ACHN (cell line): ENCODE measurements at places on chromosomes 13 and 19.
A peak's percentile ranks its signal among the peaks of the same experiment; 100 is the strongest.

GRCh38 chr19:31772915-31773314 lies 423.7 kb upstream of the TSHZ3 start:
- no peak for DNase-seq

DNA sequence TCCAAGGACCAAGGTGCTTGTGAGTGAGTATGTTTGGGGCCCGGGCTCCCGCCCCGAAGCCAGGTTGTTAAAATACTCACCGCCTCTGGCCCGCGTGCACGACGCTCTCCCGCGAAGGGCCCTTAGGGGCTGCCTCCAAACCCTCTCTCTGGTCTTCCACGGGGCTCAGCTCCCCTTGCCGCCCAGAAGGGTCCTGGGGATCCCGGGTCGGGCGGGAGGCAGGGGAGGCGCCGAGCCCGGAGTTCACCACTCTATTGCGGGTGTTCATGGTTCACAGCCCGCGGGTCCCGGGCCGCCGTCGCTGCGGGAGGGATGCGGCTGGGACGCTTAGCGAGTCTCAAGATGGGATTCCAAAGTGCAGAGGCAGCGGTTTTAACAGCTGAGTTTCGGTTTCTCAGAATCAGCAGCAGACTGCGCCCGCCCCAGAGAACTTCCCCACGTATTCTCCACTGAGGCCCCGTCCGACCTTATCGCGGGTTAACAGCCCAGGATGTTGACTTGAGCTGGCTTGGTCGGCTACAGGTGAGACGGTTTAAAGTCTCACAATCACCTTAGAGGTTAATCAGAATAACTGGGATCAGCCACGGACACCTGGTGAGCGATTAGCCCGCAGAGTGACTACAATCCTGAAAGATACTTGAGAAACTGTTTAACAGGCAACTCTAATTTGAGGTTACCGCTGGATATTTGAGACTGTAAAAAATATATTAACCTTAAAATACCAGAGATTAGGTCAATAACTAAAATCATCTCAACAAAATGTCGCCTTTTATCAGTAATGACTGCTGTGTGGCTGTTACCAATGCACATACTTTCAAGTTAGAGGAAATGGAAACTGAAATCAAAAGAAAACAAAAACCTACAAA lies at the start of gene EPSTI1:
Gene EPSTI1 (minus strand): TSS at position 344 of the 866 bp plus-strand sequence. CDS start 76 bp downstream, at position 268.
- peak; percentile 55 for DNase-seq

DNA sequence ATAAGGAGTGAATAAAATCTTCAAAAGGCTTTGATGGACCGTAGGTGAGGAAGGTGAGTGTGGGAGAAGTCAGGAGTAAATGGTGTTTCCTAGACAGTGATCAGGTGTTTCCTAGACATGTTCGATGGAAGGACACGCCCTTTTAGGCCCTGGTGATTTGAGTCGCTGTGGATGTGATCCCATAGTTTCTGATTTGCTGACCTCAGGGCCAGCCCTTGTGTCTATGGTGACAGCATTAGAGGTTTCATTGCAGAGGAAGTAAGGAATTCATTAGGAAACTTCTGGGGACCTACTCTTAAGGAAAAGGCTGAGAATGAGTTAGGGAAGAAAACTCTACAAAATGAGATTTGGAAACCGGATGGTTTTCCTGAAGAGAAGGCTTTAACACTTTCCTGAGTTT lies 31.5 kb upstream of the RNF113B start:
- no peak for DNase-seq

DNA sequence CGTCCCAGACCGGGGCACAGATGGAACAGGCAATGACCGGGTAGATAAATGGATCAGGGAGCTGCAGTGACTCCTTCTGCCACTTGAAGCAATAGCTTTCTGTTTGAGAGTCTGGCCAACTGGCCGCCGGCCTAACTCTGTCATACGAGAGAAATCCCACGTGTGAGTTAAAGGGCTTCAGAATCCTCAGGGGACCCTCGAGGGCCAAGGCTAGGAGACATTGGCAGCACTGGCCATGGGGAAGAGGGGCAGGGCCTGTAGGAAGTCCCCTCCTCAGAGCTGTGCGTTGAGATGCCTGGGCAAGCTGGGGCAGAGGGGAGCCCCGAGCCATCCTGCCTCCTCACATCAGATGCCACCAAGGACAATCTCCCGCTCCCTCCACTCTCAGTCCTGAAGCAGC lies 51.6 kb downstream of the KLF2 start:
- no peak for DNase-seq

GRCh38 chr13:110421061-110421460 lies 114.0 kb downstream of the COL4A2 start:
- no peak for DNase-seq

DNA sequence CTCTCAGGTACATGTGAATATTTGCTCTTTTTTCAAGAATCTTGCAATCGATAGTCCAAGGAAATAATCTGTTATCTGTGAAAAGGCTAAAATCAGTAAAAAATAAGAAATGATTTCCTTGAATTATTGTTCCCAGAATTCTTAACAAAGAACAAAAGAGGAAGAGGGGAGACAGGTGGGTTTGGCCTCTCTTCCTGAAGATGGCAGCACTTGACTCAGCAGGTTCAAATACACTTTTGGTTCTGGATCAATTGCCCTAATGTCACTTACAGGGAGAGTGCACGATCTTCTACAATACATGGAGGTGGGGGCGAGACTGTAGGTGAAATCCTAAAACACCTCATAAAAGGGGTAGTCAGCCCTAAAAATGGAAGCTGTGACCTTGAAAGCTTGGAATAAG lies 358.7 kb downstream of the IRS2 start:
- no peak for DNase-seq

GRCh38 chr19:38563475-38563874 lies 54.3 kb downstream of the MAP4K1 start:
- no peak for DNase-seq
